ENCODE measurements at places on chromosomes 3 and 15.

DNA sequence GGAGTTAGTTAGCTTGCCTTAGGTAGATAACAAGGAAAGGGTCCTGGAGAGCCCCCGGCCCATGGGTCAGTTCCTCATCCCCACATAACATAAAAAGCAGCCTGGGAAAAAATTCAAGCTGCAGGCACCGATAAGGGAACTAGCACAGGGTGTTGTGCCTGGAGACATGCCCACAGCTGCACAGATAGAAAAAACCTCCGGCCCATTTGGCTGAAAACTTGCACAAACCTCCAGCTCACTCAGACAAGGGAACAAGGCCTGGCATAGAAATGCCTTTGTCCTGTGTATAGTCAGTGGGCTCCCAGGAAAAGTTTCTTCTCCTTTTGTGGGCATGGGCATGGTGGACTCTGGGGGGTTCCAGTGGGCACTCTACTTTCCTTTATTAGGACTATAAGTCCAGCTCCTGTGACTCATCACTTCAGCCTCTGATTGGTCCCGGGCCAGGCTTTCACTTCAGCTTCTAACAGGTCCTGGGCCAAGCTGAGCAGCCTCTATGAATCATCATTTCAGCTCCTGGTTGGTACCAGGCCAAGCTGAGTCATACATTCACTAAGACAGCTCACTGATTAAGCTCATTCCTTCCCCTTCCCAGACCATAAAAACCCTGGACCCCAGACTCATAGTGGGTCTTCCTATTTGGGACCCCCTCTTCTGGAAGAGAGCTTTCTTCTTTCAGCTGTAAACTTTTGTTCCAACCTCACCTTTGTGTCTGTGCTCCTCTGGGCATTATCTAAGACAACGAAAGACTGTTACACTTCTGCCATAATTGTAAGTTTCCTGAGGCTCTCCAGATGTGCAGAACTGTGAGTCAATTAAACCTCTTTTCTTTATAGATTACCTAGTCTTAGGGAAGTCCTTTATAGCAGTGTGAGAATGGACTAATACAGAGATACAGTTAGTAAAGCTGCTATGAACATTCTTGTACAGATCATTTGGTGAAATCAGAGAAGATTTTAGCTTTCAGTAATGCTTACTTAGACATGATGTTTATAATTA lies 348.0 kb upstream of the DPPA4 start:
- no peak for DNase-seq

- no peak for DNase-seq
Observed at GRCh38 chr15:99446565-99447496, 119.0 kb upstream of the MEF2A start.

DNA sequence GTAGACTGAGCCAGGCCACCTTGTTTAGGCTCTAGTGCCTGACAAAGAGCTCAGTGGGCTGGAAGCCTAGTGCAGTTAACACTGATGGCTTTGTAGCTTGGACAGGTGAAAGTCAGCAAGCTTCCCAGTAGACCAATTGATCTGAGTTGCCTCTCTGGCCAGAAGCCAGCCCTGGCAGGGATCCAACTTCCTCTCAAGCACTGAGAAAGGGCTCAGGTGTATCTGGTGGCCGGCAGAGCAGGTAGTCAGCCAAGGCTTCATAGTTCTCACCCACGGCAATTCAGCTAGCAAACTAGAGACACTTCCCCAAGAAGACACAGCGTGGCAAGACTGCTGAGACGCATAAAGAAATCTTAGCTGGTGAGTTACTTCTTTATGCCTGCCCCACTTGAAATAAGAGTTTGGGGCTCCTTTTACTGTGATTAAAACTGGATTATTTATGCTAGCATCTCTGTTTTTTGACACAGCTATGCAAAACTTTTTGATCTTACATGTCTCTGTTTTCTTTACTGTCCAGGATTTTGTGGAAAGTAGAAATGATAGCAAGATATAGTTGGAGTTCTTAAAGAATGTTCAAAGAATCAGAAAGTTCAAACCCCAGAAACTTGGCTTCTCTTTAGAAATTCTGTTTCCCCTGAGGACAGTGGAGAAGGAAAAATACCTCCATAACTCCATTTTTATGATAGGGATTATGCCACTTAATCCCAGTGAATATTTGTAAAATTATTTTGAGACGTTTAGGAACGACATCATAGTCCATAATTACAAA lies 8.4 kb upstream of the CA12 start:
- no peak for DNase-seq

- no peak for DNase-seq
Observed at GRCh38 chr15:82043796-82044372, 1.9 kb downstream of the MEX3B start.

GRCh38 chr3:171155122-171155700 lies 128.7 kb upstream of the SLC2A2 start:
- DNase-seq, result no peak

DNA sequence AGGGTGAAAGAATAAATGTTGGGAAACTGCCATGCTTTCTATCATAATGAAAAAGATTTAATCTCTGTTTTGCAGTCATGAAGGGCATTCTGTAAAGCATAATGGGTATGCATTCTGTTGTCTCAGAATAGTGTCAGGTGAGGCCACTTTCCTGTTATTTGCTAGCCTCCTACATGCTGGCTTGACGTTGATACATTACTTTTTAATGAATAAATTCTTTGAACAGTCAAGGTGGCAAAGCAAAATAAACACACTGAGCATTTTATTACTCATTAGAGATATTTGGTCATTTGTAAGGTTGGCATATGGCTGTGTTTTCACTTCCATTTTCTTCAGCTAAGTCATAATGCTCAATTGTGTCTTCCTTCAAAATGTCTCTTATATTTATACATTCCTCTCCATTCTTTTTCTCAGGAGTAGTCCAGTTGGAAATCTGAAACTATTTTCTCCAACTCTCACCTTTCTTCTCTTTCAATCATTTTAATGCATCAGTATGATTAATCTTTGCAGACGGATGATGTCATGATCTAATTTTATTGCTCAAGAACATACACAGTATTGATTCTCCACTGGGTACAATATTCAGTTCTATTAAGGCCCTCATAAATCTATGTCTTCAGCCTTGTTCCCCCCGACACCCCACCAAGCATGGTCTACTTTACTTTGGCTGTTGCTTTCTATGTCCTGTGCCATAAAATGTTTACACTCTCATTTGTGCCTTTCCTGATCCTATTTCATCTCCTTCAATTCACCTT lies 290.7 kb downstream of the GBE1 start:
- DNase-seq, result no peak

DNA sequence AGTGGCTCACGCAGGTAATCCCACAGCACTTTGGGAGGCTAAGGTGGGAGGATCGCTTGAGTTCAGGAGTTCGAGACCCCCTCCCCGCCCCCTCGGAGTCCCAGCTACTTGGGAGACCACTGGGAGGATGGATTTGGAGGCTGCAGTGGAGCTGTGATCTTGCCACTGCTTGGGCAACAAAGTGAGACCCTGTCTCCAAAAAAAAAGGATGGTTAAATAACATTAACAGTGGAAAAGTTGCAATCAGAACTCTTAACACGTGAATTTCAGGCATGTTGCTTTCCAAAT lies 1.4 kb upstream of the TMEM87A start:
- no peak for DNase-seq

DNA sequence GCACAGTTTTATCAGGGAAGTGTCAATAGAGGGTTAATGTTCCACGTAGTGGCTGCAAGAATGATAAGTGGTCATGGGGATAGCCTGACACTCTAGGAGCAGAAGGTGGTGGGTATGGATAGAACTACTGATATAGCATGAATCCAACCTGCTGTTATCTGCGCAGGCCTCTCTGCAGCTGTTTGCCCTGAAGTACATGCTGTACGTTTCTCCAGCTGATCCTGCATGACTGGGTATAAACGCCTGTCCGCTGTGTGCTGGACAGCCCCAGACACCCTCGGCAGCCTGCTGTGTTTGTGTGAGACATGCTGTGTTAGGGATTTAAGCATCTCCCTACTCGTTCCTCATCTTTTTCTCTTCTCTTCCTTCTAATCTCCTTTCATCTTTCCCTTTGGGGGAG lies 87.1 kb downstream of the LPP start:
- no peak for DNase-seq

DNA sequence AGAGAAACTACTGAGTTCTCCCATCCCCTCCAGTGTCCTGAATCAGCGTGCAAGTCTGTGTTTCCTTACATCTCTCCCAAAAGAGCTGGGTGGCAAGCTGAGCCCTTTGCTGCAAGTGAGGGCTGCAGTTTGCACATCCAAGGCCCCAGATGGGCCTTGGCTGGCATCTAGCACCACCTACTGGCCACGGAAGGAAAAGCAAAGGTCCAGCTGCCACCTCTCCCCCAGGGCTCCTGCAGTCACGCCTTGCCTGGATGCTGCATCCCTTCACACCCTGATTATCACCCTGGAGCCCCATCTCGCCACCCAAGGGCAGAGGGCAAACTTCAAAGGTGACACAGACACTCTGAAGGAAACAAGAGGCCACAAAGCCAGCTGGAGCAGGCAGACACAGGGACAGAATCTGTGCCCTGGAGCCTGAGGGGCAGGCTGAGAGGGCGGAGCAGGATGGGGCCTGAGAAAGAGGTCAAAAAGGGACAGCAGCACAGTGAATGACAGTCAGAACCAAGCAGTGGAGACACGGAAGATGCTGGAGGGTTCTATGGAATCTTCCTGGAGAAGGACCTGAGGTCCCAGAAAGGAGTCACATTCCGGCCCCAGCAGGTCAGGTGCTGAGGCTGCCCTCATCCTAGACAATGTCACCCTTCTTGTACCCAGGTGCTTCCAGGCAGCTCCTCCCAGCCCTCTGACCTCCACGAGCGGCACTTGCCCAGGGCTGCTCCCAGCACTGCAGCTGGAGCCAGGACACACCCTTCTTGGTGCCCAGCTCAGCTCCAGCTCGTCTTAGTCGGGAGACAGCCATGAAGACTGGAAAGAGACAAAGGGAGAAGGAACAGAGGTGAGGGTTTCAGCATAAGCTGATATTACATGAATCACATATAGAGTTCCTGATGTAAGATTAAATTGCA lies 18.3 kb upstream of the NTRK3 start:
- DNase-seq, result peak; percentile 12

- DNase-seq, result no peak
Observed at GRCh38 chr3:80374423-80374822, 606.6 kb upstream of the ROBO1 start.

GRCh38 chr3:134449951-134450350 lies 35.8 kb downstream of the ANAPC13 start:
- DNase-seq, result no peak

DNA sequence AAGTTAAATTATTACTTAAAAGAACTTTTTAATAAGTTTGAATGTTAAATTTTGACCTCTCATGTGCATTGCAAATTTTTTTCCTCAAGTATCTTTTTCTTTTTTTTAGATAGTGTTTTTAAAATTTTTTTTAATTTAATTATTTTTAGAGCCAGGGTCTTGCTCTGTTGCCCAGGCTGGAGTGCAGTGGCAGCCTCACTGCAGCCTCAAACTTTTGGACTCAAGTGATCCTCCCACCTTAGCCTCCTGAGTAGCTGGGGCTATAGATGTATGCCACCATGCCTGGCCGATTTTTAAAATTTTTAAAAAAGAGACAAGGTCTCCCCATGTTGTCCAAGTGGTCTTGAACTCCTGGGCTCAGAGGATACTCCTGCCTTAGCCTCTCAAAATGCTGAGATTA lies 14.4 kb downstream of the PDE8A start:
- DNase-seq, result no peak

DNA sequence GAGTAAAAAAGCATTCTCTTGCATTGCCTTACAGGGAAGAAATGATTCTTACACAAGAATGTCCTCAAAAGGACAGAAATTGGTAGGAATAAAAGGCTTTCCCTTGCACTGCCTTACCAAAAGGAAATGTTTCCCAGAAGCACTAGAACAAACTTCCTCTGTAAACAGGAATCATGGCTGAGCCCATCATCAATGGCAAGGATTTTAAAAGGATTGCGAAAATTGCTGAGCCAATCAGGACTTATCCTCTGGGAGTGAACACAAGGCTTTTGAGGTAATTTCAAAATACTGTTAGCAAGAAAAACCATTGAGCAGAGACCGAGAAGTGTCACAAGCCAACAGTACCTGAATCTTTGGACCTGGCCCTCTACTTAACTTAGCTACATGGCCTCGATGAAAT lies 897.3 kb downstream of the ROBO1 start:
- DNase-seq, result no peak

DNA sequence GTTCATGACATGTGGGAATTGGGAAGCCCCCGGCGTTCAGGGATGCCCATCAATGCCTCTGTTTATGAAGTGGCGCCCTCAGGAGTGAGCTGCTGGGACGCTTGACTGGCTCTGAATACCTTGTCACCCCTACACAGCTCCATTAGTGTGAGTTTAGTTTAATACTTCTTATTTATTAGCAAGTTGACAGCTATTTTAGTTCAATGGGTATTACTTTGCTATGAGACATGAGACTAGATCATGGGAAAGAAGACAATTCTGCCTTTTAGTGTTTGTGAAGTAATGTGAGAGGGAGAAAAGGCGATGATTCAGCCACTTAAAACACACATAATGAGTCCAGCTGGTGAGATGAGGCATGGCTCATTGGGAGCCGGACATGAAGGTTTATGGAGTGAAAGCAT lies 678.5 kb downstream of the NR2F2 start:
- DNase-seq, result no peak

DNA sequence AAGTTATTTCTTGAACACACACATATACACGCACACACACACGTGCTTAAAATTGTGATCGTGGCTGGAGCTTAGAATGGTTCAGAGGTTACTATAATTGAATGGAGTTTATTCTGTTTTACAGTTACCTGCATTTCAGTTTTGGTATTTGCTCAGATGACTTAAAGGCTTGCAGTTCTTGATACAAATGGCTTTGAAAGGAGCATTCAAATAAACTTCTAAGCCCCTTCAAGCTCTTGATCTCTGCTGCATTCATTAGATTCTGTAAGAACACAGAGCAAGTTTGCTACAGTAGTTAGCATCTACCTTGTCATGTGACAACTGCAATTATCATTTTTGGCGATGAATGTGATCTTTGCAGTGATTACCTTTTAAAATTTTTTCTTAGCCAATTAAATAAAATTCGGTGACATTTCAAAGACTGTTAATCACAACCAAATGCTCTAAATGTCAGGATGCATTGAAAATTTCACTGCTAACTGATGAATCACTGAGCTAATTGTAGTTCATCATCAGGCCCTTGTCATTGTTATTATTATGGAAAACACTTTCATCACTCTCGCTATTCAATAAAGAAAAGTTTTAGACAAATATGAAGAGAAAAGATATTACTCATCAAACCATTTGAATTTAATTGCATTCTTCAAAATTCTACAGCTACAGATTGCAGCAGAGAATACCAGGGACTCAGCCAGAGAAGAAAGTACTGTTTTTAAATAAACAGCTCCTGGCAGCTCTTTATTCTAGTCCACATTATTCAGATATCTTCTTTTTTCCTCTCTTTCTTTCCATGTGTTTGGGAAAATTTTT lies 296.1 kb downstream of the LRTM1 start:
- DNase-seq, result no peak

- DNase-seq, result no peak
Observed at GRCh38 chr15:100565591-100565990, 36.4 kb downstream of the LINS1 start.

DNA sequence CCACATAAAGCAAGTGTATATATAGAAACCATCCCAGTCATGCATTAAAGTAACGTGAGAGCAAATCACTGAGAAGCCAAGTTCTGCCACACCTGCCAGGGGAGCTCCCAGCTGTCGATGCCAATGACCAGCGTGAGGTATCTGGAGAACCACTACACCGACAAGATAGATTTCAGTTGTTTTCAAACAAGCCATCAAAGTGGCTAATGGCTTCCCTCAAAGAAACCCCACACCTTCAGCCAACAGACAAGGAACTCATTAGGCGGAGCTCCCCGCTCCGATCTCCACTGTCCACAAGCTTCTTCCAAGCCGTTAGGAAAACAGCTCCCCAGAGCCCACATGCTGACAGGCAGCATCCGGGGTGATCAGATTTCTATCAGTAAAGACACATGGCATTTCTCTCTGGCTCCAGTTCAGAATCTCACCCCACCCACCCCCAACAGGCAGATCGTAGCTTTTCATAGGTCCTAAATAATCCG lies 54.2 kb upstream of the SPATA12 start:
- no peak for DNase-seq

All from activated T-helper 1 cell treated with Interleukin-2 at 50 U/mL for 16 hours (primary cell).